Activated T-helper 2 cell treated with anti-CD3 and anti-CD28 coated beads, Interferon-gamma antibody, Interleukin-2, Interleukin-4, amounts not matched to agents 10 μg/mL and 5 μg/mL and 100 μg/mL, durations not matched to agents 14 hours and 24 hours and 36 hours (primary cell): ENCODE measurements at places on chromosomes 16 and 17.

GRCh38 chr16:75027520-75028300 lies 28.9 kb downstream of the ZNRF1 start:
- no peak for DNase-seq

GRCh38 chr17:38585056-38585917 lies 20.5 kb downstream of the SRCIN1 start:
- no peak for DNase-seq

- DNase-seq: peak; percentile 46
Observed at GRCh38 chr17:78781104-78781892, 775 bp downstream of the CYTH1 start.

DNA sequence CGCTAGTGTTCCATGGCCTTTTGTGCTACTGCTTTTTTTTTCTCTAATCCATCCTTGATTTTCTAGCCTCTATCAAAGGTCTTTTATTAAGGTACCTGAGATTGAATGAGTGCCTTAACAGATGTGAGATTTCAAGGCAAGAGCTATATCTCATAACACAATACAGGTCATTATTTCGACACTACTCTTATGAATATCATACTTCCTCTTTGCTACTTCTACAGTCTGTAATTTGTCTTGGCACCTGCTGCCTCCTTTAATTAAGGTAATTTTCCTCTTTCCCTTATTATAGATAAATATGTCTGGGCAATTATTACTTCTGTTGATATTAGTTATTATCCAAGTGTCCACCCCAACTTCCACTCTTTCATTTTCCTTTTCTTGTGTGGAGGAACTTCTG lies 5.3 kb downstream of the KRT28 start:
- DNase-seq: no peak

DNA sequence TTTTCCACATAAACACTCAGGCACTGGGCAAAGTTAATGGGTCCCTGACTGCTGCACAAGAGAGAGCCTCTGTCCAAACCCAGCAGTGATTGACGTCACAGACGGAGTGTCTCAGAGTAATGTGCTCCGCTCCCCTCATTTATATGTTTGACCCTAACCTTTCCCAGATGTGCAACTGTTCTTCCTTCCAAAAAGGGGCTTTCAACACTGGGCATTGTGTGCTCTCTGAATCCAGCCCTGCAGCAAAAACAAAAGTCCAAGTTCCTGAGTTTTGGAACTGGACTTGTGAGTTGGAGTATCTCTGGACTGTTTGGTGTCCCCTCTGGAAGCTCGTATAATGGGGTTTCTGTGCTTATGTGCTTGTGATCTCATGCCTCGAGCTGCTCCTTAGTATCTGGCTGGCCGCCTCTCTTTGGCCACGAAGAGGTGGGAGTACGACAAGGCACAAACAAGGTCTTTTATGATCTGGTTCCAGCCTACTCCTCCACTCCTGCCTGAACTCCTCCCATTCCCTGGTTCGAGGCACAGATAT lies 76.4 kb upstream of the SMIM36 start:
- no peak for DNase-seq

DNA sequence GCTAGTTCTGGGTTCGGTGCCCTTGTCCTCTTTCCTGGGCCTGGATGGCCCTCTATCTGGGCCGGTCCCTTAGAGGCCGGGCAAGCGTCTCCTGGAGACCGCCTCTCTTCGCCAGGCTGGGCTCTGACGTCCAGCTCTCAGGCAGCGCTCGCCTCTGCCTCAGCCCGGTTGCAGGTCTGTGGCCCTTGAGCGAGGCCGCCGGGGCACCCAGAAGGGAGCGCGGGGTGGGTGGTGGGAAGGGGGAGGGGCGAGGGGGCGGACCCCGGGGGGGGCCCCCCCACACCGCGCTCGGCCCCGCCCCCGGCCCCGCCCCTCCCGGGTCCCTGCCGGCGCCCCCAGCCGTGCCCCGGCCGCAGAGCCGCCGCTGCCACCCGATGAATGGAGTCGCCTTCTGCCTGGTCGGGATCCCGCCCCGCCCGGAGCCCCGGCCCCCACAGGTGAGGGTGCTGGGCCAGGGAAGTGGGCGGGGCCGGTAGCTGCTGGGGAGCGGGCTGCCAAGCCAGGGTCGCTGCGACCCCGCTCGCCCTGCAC lies at the start of gene ARHGAP23:
ARHGAP23 (plus strand) TSS at position 353 of the 531 bp plus-strand sequence; CDS start at position 375, 22 bp downstream.
- DNase-seq: no peak

GRCh38 chr16:68539711-68540239 lies 684 bp downstream of the ZFP90 start:
- peak; percentile 16 for DNase-seq

DNA sequence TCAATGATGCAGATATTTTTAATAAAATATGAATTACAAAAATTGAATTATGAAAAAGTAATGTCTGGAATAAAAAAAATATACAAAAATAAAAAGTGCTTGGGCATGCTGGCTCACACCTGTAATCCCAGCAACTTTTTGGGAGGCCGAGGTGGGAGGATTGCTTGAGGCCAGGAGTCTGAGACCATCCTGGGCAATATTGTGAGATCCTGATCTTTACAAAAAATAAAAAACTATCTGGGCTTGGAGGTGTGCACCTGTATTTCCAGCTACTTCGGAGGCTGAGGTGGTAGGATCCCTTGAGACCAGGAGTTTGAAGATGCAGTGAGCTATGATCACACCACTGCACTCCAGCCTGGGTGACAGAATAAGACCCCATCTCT lies 141.8 kb downstream of the NPIPB5 start:
- DNase-seq: no peak
